ENCODE measurements at places on chromosomes 7 and 10.

- no peak for DNase-seq
Observed at GRCh38 chr7:30278849-30279652, 5.3 kb upstream of the ZNRF2 start.

- no peak for DNase-seq
Observed at GRCh38 chr7:128821724-128822123, 8.5 kb upstream of the FLNC start.

GRCh38 chr10:33859319-33860022, 525.0 kb upstream of the NRP1 start:
- no peak for DNase-seq

DNA sequence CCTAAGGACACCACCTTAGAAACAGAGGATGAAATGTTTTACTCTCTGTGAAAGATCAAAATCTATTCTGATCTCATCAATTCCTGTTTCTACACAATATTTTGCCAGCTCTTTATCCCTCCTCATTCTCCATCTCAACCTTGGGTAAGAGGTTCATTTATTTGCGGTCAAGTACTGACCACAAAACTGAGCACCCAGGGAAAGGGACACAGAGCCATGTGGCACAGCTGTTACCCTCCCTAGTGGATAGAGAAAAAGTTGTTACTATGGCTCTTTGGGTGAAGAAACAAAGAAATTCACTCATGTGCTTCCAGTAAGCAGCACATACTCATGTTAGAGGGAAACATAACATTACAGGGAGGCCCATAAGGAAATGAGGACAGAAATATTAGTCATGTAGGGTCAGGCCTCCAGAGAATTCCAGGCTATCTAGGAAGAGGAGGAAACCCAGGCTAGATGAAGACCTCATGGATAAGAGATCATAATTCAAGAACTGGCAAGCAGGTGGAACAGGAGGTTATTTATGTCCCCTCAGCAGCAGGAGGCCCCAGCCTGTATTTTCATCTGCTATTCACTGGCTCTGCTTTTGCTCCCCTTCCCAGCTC, 114.5 kb downstream of the ATE1 start:
- no peak for DNase-seq

- no peak for DNase-seq
Observed at GRCh38 chr7:136002802-136003201, 25.6 kb upstream of the MTPN start.

DNA sequence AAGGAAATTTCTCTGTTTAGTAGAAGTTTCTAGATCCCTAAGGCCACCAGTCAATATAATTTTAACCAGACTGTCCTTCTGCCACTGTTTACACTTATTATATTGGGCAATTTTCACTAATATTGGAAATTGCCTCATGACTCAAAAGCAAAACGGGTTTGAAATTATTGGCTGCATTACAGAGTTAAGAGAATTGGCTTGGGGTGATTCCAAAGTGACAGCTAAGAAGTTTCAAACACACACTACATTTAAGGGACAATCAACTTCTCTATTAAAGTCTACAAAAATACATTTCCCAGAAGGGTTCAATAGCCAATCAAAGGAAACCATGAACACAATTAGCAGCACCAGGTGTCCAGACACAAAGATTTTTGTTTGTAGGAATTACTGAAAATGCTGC, 111.9 kb downstream of the NEBL start:
- no peak for DNase-seq

- no peak for DNase-seq
Observed at GRCh38 chr7:30787486-30787885, 16.3 kb downstream of the MINDY4 start.

DNA sequence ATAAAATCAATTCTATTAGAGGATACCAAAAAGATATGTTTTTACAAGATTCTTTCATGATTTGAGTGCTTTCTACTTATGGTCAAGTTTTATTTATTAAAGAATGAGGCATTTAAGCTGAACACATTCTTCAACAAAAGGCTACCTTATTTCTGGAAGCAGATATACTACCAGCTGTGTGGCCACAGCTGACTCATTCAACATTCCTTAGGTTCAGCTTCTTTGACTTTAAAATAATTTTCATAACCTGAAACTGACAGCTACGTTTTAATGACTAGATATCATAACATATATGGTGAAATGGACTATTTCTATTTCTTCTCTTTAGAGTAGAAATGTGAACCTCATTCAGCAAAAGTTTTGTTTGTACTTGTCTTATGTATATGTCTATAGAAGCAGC, 414.2 kb upstream of the SEMA3C start:
- DNase-seq = no peak

DNA sequence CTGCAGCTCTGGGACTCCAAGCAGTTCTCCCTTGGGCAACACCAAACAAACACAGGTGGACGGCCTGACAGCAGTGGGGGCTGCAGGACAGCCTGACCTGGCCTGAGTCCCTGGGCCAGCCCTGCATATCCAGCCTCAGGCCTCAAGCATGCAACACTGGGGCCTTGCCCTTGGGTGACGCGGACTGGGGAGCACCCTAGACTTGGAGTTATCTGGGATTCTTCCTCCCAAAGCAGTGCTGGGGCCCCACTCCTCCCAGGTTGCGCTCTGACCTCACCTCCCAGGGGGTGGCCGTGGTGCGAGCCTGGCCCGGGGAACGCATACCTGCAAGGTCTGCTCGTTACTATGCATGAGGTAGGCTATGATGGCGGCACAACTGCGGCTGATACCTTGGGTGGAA, 6.2 kb upstream of the TMEM120A start:
- DNase-seq = no peak

GRCh38 chr10:95451150-95451549, 110.0 kb downstream of the SORBS1 start:
- DNase-seq = no peak

- DNase-seq = peak; percentile 46
Observed at GRCh38 chr7:24665564-24666294, 91.5 kb downstream of the GSDME start.

- DNase-seq = no peak
Observed at GRCh38 chr10:84783386-84783785, 455.0 kb downstream of the CCSER2 start.

GRCh38 chr10:106189292-106189691, 975.2 kb downstream of the SORCS1 start:
- no peak for DNase-seq

- no peak for DNase-seq
Observed at GRCh38 chr7:8441106-8441965, 7.9 kb downstream of the NXPH1 start.

DNA sequence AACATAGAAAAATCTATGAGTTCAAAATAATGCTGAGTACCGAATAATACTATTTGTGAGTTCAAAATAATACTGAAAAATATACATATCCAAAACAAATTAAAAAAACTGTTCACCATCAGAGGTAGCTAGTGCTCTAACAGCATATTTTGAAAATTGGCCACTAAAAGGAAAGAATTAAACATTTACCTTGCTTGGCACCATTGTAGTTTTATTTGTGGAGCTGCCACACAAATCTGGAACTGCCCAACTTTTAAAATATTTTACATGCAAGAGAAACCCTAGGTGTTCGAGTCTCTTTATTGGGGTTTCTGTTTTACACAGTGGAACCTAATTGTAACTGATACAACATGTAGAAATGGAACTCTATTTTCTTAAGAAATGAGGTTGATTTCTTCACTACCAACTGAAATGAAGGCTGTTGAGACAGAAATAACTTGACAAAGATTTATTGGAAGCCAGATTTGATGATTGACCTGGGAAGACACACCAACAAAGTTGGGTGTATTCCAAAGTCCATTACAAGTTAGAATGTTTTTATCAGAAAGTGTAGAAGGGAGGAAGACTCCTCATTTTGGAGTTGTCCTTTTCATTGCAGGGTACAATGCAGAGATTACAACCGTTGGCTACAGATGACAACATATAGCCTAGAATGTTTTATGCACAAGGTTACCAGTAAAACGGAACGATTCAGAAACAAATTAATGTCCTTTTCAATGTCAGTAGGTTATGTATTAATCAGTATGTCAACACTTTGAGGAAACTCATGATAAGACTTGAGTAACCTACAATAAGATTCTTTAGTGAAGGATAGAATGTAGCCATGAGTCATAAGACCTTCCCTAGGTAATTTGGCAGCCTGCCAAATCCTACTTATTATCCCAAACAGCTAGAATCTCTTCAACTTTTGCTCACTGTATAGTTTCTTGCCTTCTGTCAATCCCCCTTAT, 73.8 kb upstream of the PAPSS2 start:
- no peak for DNase-seq

- DNase-seq = no peak
Observed at GRCh38 chr10:113007343-113007771, 57.3 kb downstream of the TCF7L2 start.

GRCh38 chr10:102436312-102436711, 3.9 kb upstream of the CUEDC2 start:
- DNase-seq = no peak

GRCh38 chr10:79051766-79052165, 17.0 kb upstream of the ZMIZ1 start:
- DNase-seq = no peak

DNA sequence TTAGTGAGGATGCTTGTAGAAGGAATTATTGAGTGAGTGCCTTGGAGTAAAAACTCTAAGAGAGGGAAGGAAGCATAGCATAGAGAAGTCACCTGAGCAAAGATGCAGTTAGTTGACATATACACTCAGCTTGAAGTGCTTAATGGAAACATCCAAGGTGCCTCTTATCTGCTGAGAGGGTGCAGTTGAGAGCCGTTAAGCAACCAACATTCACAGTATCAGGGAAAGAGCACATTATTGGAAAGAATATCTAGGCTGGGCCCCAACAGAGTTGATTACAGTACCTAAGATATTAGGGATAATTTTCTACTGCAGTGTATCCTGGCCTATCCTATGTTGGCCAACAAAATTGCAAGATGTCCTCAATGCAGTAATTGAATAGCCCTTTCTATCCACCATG, 302.0 kb downstream of the ETV1 start:
- DNase-seq = no peak

GRCh38 chr7:98771519-98771918, 98.3 kb downstream of the TMEM130 start:
- no peak for DNase-seq

- DNase-seq = no peak
Observed at GRCh38 chr10:71351628-71352319, 32.7 kb downstream of the SLC29A3 start.

DNA sequence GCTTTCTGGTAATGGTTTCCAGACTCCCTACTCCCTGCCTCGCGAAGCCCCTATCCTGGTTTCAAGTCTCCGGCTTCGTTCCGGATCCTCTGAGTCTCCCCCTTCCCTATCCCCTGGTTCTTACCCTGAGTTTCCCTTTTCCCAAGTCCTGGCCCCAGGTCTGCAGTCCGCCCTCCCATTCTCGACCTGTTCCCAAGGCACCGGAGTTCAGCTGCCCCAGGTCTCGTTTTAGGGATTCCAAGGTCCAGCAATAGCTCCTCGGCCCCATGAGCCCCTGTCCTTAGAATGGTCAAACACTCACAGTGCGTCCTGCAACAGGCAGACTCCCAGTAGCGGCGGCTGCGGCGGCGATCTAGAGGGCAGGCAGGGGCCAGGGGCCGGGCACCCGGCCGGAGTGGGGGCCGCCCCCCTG, 274 bp downstream of the PITX3 start:
- no peak for DNase-seq

- DNase-seq = no peak
Observed at GRCh38 chr10:47241256-47241655, 58.7 kb upstream of the GDF10 start.

- no peak for DNase-seq
Observed at GRCh38 chr7:139482662-139483466, 609 bp downstream of the KLRG2 start.

DNA sequence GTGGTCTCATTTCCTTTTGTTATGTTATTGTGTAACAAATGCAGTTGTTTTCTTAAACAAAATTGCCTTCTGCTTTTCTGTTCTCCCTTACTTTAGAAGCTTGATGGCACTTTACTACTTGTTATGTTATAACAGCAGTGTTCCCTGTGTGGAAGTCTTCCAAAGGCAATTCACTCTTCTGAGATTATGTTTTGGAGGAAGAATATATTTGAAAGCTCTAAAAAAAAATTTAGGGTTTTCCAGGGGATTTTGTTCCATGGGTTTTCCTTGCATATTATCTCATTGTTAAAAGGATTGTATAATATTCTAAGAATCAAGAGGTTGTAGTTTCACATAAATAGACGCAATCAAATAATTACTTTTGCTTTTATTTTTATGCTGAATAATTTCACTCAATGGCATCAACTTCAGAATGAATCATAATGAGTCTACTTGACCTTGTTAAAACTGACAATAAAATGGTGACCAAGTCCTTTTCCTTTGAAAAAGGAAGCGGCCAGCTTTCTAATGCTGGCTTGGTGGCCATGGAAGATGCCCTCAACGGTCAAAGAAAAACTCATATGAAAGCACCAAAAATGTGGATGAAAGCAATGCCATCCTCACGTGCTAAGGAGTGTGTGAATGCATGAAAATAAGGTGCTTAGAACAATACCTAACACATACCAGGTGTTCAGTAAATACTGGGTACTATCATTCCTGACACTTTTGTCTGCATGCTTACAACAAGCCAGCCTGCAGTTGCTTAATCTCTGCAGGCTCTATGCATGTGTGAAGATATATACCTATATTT, 92.4 kb upstream of the KLF6 start:
- no peak for DNase-seq

- DNase-seq = no peak
Observed at GRCh38 chr10:121648059-121648458, 49.8 kb upstream of the FGFR2 start.

DNA sequence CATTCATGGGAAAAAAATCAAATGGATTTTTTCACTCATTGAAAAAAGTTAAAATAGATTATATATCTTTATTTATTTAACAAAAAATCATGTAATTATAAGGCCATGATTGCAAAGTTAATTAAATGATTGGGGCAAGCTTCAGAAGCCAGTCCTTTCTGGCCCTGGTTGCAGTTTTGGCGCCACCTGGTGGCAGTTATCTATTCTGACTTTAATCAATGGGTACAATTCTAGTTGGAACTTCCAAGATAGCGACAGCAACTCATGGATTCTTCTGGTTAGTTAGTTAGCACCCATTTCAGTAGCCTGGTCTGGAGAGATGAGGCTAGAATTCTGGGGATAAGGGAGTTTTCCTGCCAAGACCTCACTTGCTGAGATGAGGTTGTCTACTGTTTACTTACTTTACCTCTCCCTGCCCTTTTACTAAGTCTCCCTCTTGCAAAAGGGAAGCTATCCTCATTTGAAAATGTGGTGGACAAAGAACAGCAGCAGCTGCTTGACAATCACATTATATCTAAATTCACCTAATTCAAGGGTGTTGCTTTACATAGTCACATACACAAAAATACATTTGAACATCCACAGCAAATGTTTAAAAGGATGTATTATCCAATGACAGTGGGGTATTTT, 42.3 kb downstream of the NOC3L start:
- DNase-seq = peak; percentile 3

GRCh38 chr10:21519941-21520436, 5.5 kb downstream of the SKIDA1 start:
- peak; percentile 24 for DNase-seq

- DNase-seq = no peak
Observed at GRCh38 chr7:40793132-40793531, 658.3 kb downstream of the SUGCT start.

GRCh38 chr7:88759230-88760135, at the start of gene ZNF804B:
Gene ZNF804B (plus strand): TSS chr7:88759700. CDS start chr7:88759977, 277 bp downstream.
- DNase-seq = no peak

- DNase-seq = no peak
Observed at GRCh38 chr7:157479326-157479725, 142.5 kb downstream of the DNAJB6 start.

All from NCI-H1092 (cell line).